ENCODE measurements at places on chromosomes 5 and 9. TPM values are rescaled to one million over a fixed set of nuclear protein-coding genes. Genes with fewer than 3 reads are reported as not detected.
A peak's percentile ranks its signal among the peaks of the same experiment; 100 is the strongest.

The ZNF454 gene
- total RNA-seq, result 4.2 TPM

The LHX3 gene
- not detected for total RNA-seq

The TXNDC8 gene
- not detected for total RNA-seq

The PCDHGB3 gene
- total RNA-seq, result 5.1 TPM

The TPPP gene
- total RNA-seq, result 7.2 TPM

The ECSCR gene
- total RNA-seq, result 34.9 TPM

The TAF11L10 gene
- total RNA-seq, result not detected

The ADGRD2 gene
- not detected for total RNA-seq

The SLC25A2 gene
- total RNA-seq, result 4.5 TPM

DNA sequence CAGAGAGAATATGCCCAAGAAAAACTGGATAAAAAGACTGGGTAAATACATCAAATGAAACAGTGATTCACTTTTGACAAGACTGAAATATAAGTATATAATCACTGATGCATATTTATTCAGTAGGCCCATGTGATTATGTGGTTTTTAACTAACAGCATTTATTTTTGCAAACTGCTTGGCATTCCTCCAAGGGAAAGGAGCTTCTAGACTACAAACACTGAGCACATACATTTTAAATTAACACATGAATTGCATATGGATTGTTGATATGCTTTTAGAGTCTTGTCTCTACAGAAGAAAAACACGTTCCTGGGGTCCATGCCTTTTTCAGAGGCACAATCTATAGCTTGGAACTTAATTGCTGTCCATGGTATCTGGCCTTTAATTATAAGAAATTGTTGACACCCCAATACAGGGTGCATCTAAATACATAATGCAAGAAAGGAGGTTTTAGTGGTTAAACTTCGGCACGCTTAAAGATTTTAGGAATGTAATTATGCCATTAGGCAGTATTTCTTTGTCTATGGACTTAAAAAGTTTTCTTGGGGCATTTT lies 6.9 kb upstream of the MEIKIN start:
- H3K4me1 ChIP-seq, result no peaks in the 10 kb centered on the region
- no peak for DNase-seq
- H3K4me3 ChIP-seq, result no peak overlapping the region
- H3K27ac ChIP-seq, result no peak overlapping the region
- no peaks in the 10 kb centered on the region for H3K36me3 ChIP-seq

DNA sequence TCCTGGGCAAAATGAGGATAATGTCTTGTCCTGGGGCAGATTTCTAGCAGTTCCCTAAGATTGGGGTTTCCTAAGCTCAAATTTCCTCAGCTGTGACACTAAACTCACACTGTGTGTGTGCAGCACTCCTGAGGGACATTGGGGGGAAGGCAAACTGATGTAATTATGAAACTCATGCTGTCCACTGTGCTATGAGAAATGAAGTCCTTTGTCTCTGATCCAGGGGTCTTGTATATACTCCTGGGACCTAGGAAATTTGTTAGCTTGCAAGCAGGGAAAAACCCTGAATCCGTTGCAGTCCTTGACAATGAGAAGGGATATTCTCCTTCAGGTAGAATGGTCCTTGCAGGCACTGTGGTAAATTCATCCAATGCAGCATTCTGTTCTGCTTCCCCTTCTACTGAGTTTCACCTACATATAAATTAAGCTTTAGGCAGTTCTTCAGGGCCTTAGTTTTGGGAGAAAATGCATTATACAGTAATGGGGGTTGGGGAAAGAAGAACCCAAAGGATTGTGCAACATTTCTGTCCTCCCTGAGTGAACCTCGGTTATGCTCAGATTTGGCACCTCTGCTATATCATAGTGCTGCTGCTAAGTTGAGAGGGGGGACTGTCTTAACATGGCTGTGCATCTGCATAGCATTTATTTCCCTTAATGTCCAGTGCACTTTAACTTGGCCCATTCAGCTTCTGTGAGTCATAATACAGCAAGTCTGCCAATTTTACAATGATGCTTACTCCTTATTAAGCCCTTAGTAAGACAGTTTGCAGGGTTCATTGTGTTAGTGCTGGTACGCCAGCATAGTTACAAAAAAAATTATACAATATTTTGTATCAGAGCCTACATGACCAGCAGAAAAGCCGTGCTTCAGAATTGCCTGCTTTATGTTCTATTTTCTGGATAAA lies 80.2 kb downstream of the PJA2 start:
- no peak overlapping the region for H3K27ac ChIP-seq
- H3K36me3 ChIP-seq, result peaks cover 5% of the 10 kb centered on the region
- no peaks in the 10 kb centered on the region for H3K27me3 ChIP-seq

GRCh38 chr5:136260656-136261055 lies 67.7 kb upstream of the SMIM32 start:
- H3K27me3 ChIP-seq, result no peaks in the 10 kb centered on the region
- no peak overlapping the region for H3K27ac ChIP-seq
- no peaks in the 10 kb centered on the region for H3K4me1 ChIP-seq

GRCh38 chr5:124675931-124676846 lies 70.2 kb downstream of the ZNF608 start:
- H3K36me3 ChIP-seq, result no peaks in the 10 kb centered on the region
- H3K27ac ChIP-seq, result no peak overlapping the region
- H3K4me3 ChIP-seq, result no peak overlapping the region
- no peak for DNase-seq
- H3K4me1 ChIP-seq, result peaks cover 58% of the 10 kb centered on the region
- H3K27me3 ChIP-seq, result no peaks in the 10 kb centered on the region

- H3K27me3 ChIP-seq, result no peaks in the 10 kb centered on the region
- no peak overlapping the region for H3K4me3 ChIP-seq
- no peak overlapping the region for H3K27ac ChIP-seq
- DNase-seq, result no peak
- H3K4me1 ChIP-seq, result no peaks in the 10 kb centered on the region
Measured at GRCh38 chr5:165739079-165739741, 2233.8 kb downstream of the MAT2B start.

GRCh38 chr9:122055701-122056100 lies 37.4 kb downstream of the TTLL11 start:
- DNase-seq, result no peak
- no peaks in the 10 kb centered on the region for H3K4me1 ChIP-seq
- no peaks in the 10 kb centered on the region for H3K27me3 ChIP-seq
- no peak overlapping the region for H3K4me3 ChIP-seq

- H3K27me3 ChIP-seq, result no peaks in the 10 kb centered on the region
- H3K4me1 ChIP-seq, result no peaks in the 10 kb centered on the region
- H3K4me3 ChIP-seq, result no peak overlapping the region
- no peaks in the 10 kb centered on the region for H3K36me3 ChIP-seq
- no peak for DNase-seq
- H3K27ac ChIP-seq, result no peak overlapping the region
Measured at GRCh38 chr5:14109041-14109747, 33.9 kb upstream of the TRIO start.

DNA sequence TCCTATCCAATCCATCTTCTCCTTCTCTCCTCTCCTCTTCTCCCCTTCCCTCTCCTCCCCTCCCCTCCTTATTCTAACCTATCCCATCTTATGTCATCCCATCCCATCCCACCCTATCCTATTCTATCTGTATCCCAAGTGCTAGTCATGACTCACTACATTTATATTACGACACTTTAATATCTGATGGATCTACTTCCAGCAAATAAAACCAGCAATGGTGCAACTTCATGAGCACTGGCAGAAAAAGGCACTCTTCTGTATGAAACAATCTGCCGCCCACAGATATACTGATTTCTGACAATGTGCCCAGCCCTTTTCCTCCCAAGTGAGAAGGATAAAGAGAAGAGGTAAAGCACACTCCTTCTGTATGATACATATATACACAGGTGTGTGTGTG lies 86.6 kb upstream of the ANKH start:
- H3K27me3 ChIP-seq, result no peaks in the 10 kb centered on the region
- no peak overlapping the region for H3K4me3 ChIP-seq
- H3K36me3 ChIP-seq, result no peaks in the 10 kb centered on the region
- H3K4me1 ChIP-seq, result peaks cover 4% of the 10 kb centered on the region

DNA sequence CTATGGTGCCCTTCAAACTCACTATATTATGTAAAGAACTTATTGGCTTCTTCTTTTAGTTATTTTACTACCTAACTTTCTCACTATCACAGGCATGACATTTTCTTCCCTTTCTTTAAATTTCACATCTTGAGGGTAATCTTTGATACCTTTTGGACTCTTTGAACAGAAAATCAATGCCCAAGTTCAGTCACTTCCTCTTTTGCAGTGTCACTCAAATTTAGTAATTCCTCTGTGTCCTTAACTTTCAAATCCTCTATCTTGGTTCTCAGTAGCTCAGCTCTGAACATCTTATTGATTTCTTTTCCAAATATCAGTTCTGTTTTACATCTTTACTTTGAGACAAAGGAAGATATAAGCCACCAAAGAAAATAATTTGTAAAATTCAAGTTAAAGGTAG lies 25.5 kb downstream of the CNTLN start:
- no peak for DNase-seq
- no peaks in the 10 kb centered on the region for H3K36me3 ChIP-seq
- no peaks in the 10 kb centered on the region for H3K27me3 ChIP-seq

DNA sequence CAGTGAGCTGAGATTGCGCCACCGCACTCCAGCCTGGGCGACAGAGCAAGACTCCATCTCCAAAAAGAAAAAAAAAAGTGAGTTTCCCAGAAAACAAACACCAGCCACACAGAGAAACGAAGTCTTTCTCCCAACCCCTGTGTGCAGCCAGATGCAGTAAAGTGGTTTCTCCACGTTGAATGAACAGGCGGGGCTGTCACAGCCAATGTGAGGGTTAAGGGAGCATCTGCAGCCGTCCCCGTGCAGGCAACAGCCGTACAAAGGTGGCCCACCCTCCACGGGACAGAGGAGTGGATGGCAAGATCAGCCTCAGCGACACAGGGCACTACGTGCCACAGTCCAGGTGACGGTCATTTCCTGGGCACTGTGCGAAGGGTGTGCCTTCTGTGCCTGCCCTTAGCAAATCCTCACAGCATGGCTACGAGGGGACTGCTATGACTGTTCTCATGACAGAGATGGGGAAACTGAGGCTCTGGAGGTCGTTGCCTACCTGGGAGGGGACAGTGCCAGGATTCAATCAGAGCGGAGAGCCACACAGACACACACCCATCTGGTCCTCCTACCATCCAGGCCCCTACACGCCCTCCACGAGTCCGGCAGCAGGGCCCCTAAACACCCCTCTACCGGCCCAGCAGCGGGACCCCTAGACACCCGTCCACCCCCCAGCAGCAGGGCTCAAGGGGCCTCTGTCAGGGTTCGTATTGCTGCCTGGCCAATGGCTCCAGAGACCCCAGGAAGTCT lies 2.3 kb downstream of the VAV2 start:
- H3K4me3 ChIP-seq, result no peak overlapping the region
- H3K4me1 ChIP-seq, result peaks cover 26% of the 10 kb centered on the region
- peak; percentile 61 for DNase-seq
- H3K27ac ChIP-seq, result no peak overlapping the region
- H3K27me3 ChIP-seq, result no peaks in the 10 kb centered on the region

- no peak overlapping the region for H3K27ac ChIP-seq
- no peaks in the 10 kb centered on the region for H3K27me3 ChIP-seq
- H3K4me3 ChIP-seq, result no peak overlapping the region
Measured at GRCh38 chr5:169778622-169779596, 141.8 kb downstream of the DOCK2 start.

DNA sequence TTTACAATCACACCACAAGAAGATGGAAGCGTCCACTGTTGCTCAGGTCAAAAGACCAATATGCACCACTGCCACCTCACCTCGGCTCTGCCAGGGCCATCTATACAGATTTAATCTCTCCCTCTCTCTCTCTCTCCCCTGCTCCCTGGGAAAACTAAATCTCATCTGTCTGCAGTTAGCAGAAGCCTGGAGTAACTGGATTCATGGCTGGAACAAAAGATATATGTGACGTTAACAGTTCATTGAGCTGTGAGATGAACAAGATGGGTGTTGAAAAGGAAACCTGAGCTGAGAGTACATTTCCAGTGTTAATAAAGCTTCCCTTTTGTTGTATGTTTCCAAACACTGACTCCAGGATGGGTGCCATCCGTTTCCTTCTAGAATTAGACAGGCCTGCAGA lies 369.7 kb downstream of the CDK5RAP2 start:
- no peak overlapping the region for H3K27ac ChIP-seq
- H3K27me3 ChIP-seq, result no peaks in the 10 kb centered on the region
- no peak for DNase-seq
- no peaks in the 10 kb centered on the region for H3K36me3 ChIP-seq
- no peaks in the 10 kb centered on the region for H3K4me1 ChIP-seq

DNA sequence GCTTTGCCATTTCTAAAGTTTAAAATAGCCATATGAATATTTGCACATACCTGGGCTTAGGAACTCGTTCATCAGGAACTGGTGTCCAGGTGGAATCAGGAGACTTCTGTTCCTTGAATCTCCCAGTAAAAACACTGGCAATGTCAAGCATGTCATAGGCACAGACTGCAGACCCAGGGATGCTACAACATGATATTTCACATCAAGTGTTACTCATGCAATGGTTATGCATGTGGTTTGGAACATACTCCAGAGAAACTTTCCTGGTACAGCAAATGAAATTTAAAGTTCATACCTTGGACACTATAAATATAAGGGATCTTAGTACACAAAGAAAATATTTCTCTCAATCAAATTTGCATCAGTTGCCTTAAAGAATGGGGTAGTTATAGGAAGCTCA lies 92.2 kb downstream of the SEMA6A start:
- no peak overlapping the region for H3K27ac ChIP-seq
- no peak overlapping the region for H3K4me3 ChIP-seq
- no peaks in the 10 kb centered on the region for H3K27me3 ChIP-seq
- peaks cover 14% of the 10 kb centered on the region for H3K36me3 ChIP-seq

DNA sequence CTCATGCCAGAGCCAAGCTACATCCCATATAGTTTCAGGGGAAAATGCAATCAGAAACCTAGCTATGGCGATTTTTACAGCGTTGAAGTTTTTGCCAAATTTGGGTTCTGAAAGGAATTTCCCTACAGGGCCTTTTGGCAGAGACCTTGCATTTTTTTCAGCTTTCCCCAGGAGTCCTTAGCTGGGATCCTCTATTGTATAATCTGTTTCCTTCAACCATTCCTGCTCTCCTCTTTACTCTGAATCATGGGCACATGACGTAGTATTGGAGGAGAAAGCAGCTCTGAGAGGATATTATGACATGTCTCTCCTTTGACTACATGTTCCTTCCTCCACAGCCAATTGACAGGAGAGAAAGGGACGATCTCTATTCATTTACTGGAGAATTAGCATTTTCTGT lies 118.5 kb upstream of the ERCC6L2 start:
- H3K27ac ChIP-seq, result no peak overlapping the region
- no peaks in the 10 kb centered on the region for H3K4me1 ChIP-seq
- no peaks in the 10 kb centered on the region for H3K27me3 ChIP-seq

GRCh38 chr5:74631081-74631953 lies 9.2 kb downstream of the ENC1 start:
- no peaks in the 10 kb centered on the region for H3K36me3 ChIP-seq
- no peak overlapping the region for H3K4me3 ChIP-seq
- H3K27me3 ChIP-seq, result no peaks in the 10 kb centered on the region
- H3K27ac ChIP-seq, result peak overlapping the region; percentile 3

GRCh38 chr5:124285071-124285470 lies 461.4 kb downstream of the ZNF608 start:
- H3K4me1 ChIP-seq, result peaks cover 17% of the 10 kb centered on the region
- H3K27ac ChIP-seq, result no peak overlapping the region
- no peak overlapping the region for H3K4me3 ChIP-seq

All from thyroid gland (tissue), 4 donors.